ENCODE measurements at places on chromosomes 4 and X.
A peak's percentile ranks its signal among the peaks of the same experiment; 100 is the strongest.

DNA sequence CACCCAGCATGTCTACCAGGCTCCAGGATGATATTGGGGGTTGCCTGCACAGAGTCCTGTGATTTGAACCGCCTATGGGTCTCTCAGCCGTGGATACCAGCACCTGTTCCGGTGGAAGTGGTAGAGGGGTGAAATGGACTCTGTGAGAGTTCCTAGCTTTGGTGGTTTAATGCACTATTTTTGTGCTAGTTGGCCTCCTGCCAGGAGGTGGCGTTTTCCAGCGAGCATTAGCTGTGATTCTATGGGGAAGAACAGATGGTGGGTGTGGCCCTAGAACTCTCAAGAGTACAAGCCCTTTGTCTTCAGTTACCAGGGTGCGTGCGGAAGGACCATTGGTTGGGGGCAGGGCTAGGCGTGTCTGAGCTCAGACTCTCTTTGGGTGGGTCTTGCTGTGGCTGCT is 316.9 kb upstream of the AMOT start:
- no peak for DNase-seq

DNA sequence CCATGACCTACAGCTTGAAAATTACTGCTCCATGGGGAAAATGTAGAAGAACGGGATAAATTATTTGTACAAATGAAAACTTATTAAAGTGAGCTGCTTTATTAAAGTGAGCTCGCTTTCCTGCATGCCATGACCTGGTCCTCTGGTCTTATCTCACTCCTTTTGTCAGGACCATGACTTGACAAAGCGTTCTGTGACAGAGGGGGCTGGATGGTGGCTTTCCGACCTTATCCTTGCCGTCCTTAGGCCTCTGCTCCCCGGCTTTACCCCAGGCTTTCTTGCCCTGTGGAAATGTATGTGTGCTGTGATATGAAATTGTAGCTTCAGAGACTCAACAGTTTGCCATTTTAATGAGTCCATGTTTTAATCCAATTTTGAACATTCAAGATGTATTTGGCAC is 44.0 kb upstream of the FBXW7 start:
- no peak for DNase-seq

- DNase-seq: no peak
These were observed 18.1 kb downstream of the CPLX1 start for GRCh38 chr4:807792-808191.

DNA sequence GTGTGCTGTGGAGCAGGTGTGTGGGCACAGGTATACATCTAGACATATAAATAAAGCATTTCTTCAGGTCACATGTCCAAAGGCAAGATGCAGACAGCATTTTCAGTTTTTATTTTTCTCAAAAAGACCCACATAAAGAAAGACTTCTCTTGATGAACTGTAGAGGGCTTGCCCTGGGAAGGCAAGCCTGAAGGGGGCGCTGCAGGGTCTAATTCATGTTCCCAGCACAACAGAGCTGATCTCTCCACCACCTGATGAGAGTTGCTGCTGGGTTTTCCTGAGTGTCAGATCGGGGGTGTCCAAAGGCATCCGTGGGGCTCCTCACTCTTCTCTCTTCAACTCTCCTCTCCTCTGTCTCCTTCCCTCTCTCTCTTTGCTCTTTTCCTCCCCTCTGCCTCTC is 26.6 kb downstream of the ADRA2C start:
- peak; percentile 15 for DNase-seq

- DNase-seq: no peak
These were observed 99.0 kb downstream of the ANOS1 start for GRCh38 chrX:8632924-8633323.

- DNase-seq: no peak
These were observed 882.6 kb downstream of the TRIML1 start for GRCh38 chr4:189021831-189022230.

GRCh38 chrX:125298871-125299270 is 20.8 kb upstream of the TEX13C start:
- DNase-seq: no peak

DNA sequence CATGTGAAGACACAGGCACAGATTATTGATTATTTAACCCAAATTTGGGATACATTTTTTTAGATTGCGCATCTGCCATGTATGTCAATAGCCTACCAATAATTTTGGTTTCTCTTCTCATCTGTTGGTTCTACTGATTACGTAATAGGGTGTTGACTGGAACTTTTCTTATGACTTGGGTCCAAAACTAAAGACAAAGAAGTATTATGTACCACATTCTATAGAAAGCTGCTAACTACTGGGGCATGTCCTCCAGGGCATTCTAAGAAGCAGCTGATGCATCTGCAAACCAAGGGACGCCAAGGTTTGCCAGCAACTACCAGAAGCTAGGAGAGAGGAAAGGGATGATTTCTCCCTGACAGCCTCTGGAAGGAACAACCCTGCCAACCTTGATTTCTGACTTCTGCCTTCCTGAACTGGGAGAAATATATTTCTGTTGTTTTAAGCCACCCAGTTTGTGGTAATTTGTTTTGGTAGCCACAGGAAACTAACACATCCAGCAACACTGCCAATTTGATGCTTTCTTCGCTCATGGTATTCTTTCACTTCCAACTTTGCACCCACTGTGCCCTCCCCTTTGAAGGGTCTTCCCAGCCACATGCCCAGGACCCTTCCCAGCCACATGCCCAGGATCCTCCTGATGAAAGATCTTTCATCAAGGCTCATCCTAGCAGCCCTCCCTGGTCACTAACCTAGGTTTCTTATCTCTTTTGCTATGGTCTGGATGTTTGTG is 15.9 kb upstream of the TLR1 start:
- no peak for DNase-seq

DNA sequence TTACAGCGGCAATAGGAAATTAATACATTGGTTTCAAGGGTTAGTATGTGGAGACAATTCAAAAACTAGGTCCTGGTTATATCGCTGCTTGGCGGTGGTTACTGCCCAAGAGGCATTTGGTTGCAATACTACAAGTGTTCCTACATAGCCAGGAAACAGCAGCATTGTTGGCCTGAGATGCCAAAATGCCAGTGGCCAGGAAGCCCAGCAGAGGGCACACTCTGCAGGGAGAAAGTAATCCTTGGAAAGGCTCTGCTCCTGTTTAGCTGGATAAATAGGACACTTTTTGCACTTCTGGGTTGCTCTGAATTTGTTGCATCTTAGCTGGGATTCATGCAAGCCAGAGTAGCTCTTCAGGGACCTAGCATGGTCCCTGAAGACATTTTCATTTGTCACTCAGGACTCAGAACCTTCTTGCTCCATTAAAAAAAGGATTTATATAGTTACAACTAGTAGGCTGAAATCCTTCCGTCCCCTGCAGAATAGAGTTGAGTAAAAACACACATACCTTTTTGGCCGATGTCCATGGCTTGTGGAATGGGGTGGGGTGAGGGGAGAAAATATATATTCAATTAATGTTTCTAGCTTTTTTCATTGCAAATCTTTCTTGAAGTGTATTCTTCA is 8.1 kb upstream of the GPR119 start:
- DNase-seq: peak; percentile 4

- no peak for DNase-seq
These were observed 979.7 kb downstream of the RAPGEF2 start for GRCh38 chr4:160082432-160083207.

DNA sequence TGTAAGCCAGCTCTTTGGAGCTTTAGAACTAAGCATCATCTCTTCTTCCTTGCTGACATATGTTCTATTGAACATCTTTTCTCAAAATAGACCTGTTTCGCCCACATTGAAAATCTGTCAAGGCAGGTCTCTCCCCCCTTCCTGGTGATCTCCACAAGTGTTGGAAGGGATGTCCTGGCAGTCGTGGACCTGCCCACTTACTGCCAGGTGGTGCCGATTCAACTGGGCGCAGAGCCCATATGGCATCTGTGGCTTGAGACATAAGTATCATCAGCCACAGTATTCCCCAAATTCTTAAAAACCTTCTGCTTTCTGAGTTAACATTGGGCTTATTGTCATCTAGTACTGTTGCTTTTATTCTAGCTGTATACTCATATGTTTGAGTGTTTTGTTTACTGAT is 969.3 kb upstream of the FTHL17 start:
- DNase-seq: no peak

- no peak for DNase-seq
These were observed 152.6 kb upstream of the HAND2 start for GRCh38 chr4:173682609-173683008.

GRCh38 chr4:173490817-173491528 is 39.1 kb downstream of the HAND2 start:
- DNase-seq: no peak

DNA sequence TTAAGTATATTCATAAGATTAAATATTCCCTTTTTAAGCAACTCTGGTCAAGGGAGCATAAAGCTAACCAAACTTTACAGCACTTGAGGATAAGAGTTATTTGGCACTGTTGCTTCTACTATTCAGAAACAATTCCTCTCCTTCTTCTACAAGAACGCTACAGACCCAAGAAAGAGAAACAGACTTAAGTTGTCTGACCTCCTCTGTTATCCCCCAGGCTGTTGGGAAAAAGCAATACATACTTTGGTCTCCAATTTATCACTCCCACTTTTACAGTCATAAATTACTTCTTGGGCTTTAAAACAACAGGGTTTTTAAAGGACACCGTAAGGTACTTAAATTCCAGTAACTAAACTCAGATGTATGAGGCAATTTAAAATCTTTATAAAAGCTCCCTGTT is 147.4 kb downstream of the COL25A1 start:
- no peak for DNase-seq

DNA sequence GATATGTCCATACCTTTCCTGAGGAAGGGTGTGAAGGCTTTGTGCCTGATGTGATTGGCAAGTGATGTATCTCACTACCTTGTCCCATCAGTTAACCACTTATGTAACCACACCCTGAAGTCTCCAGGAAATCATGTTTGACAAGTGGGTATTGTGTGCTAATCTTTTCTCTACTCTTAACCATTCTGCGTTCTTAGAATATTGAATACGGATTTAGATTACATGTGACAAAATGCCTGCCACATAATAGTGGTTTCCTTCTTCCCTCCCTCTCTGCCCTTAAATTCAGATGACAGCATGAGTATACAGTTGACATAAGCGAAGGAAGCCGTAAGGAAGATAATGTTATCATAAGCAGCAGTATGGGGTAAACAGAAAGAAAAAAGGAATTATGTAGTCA is 108.4 kb downstream of the KLHL8 start:
- DNase-seq: no peak

DNA sequence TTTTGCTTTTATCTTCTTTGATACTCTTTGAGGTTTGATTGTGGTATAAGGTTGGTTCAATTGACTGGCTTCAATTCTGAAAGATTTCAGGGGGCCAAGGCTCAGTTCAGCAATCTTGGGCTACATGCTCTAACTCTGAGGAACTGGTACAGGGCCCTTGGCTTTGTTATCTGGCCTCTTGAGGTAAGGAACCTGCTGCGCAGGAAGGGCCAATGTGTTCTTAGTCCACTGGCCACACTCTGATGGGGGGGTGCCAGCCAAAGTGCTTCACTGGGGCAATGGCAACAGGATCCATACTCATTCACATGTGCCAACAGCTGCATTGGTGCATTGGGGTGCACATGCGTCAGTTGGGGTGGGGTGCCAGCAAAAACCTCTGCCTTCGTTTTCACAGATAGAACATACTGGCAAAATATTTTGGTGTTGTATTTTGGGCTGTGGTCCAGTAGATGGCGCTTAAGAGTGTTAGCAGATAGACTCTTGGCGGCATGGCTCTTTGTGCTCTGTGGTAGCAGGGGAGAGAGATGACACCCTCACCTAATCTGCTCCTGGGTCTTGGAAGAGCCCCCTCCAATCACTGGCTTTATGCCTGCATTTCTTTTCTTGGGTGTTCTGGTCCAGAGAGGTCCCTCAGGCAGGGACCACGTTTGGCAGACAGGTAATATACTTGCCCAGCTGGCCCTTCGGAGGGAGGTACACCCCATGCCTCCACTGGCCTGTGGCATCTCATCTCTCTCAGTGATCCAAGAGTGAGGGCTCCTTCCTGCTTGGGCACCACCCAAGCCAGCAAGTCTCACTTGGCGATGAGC is 42.9 kb downstream of the NDST3 start:
- DNase-seq: peak; percentile 38

- DNase-seq: peak; percentile 9
These were observed 978 bp downstream of the HS6ST2 start for GRCh38 chrX:132957211-132958090.

- DNase-seq: peak; percentile 10
These were observed 179.9 kb downstream of the KCNIP4 start for GRCh38 chr4:21768349-21769310.

DNA sequence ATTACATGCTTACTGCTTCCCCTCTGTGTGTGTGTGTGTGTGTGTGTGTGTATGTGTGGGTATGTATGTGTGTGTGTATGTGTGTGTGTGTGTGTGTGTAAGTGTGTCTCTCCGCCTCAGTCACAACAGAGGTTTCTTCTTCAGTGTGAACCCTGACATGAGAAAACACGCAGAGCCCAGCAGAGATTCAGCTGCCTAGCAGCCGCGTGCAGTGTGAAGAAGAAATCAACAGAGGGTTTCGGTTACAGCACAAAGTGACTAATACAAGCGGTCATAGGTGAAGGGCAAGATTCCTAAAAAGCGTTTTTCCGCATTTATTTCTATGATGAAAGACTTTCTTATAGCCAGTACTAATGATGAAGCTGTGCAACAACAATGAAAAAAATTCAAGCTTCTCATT is 55.3 kb upstream of the ZFP42 start:
- DNase-seq: no peak

GRCh38 chr4:35604724-35605123 is 639.6 kb downstream of the ARAP2 start:
- no peak for DNase-seq

- peak; percentile 57 for DNase-seq
These were observed 293.1 kb downstream of the CAMK2D start for GRCh38 chr4:113468165-113469022.

GRCh38 chrX:119745283-119745848 is 13.0 kb upstream of the SOWAHD start:
- no peak for DNase-seq

GRCh38 chr4:146439437-146439836 is 82.3 kb downstream of the SLC10A7 start:
- no peak for DNase-seq

DNA sequence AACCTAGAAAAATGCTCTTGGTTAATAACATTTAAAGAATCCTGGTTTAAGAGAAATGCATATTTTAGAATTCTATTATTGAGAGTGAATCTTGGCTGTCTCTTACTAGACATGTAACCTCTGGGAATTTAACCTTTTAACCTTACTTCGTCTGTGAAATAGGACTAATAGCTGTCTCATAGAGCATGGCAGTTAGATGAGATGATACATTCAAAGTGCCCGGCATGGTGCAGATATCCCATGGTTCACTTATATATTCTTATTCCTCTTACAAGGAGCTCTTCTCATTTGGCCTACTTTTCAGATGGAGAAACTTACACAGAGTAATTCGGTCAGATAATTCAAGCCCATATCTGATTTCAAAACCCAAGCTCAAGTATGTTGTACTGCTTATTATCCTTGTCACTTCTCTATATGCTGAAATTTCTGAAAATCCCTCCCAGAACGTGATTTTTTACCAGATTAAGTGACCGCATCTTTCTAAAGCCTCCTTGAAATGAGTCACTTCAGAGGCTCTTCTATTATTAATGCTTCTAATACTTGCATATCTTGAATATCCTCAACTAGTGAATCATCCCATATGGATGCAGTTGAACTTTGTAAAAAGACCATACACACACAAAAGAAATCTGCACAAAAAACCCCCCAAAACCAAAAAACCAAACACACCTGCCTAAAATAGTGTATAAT is 4.9 kb downstream of the CDKN2AIP start:
- no peak for DNase-seq

All from activated CD8-positive, alpha-beta T cell treated with anti-CD3 and anti-CD28 coated beads for 36 hours (primary cell).